ENCODE measurements at places on chromosomes 1 and 21. TPM values are rescaled to one million over a fixed set of nuclear protein-coding genes. Genes with fewer than 3 reads are reported as not detected.

GRCh38 chr1:15848143-15848928, 829 bp downstream of the SPEN start:
- peak; percentile 25 for DNase-seq

GRCh38 chr21:43934116-43934515, 69.1 kb downstream of the AGPAT3 start:
- DNase-seq: no peak

DNA sequence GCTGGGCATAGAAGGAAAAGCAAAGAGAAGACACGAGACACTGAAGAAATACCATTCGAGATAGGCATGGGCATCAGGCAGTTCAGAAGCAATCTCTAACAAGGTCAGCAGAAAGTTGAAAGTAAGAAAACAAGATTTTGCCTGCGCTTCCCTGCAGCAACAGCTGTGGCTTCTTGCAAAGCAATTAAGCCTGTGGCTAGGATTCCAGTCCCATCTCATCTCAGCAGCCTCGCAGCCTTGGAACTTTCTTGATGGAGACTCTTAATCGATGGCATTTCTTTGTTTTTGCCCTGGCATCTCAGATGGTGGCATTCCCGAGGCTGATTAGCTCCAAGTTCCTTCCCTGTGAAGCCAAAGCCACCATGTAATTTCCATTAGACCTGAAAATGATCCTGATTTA, 64.6 kb upstream of the SPAG17 start:
- no peak for DNase-seq

DNA sequence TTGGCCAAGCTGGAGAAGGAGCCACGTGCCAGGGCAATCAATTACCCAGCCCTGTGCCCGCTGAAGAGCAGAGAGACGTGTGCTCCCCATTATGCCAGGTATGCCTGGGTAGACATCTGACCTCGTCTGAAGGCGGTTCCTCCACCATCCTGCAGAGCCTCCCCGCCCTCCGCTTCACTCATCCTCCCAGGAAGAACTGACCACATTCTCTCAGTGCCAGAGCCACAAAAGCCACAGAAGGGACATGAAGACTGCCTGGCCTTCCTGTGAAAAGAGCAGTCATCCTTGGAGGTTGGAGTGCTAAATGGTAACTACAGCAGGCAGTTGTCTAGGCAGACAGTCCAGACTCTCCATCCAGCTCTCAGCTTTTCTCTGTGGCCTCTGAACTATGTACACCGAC, 12.0 kb downstream of the SYT2 start:
- peak; percentile 9 for DNase-seq

DNA sequence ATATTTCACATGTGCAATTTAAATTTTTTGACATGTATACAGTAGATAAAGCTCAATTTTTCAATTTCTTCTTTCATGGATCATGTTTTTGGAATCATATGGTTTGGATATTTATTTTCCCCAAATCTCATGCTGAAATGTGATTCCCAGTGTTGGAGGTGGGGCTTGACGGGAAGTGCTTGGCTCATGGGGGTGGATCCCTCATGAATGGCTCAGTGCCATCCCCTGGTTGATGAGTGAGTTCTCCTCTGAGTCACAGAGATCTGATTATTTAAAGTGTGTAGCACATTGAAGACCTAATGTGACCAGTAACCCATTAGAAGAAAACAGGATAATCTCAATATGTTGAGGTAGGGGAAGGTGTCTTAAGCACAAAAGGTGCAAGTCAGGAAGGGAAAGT, 9.1 kb upstream of the IFI16 start:
- DNase-seq: peak; percentile 82

DNA sequence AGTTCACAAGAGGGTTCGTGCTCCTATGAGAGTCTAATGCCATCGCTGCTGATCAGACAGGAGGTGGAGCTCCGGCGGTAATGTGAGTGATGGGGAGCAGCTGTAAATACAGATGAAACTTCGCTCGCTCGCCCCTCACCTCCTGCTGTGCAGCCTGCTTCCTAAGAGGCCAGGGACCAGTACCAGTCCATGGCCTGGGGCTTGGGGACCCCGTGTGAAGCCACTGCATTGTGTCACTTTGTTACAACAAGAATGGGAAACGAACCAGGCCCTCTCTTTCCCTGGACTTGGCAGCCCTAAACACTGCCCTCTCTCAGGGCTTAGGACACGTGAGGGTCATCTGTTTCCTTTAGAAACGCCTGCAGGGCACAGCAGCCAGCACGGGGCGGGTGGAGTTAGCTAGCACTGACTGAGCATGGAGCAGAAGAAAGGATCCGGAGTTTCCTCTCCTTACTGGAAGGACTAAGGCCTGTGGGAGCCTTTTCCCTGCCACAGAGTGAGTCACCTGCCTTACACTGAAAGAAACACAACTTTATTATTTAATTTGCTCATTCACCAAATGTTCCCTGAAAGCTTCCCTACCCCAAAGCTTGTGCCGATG, 185.2 kb upstream of the TMEM51 start:
- peak; percentile 90 for DNase-seq

DNA sequence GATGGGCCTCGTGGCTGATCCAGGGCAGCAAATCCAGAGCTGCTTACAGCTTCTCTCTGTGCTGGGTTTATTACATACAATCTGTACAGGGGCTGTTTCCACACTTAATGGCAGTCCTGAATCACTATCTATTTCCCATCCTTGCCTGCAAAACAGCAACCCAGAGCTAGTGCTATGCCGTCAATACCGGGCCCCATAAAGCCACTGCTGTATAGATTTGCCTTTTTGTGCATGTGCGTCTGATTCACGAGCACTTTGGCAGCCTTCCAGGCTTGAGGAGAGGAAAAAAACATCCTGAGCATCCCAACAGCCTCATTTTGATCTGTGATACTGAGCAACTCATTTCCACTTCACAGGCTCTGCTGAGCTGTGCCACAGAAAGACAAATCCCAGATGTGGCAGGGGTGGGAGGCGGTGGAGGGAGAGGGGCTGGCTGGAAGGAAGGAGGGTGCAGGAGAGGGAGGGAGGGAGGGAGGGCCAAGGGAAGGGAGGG, 65.2 kb upstream of the TARBP1 start:
- peak; percentile 77 for DNase-seq

GRCh38 chr1:204475656-204476432, 18.8 kb downstream of the PIK3C2B start:
- DNase-seq: no peak

The TFF3 gene
- not detected for total RNA-seq

GRCh38 chr1:117570988-117571409, 34.8 kb upstream of the TENT5C start:
- DNase-seq: no peak

The AIRE gene
- total RNA-seq: not detected

DNA sequence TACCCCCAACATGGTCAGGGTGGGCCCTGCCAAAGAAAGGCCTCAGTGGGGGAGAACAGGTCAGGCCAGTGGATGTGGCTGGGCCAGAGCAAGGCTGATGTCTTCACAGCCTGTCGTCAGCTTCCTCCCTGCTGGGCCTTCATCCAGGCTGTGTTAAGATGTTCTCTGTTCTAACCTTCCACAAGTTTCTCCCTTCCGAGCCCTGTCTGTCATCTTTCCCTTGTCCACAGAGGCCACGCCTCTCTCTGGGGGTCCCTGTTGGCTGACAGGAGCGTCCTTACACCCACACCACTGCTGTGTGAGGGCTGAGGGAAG, 36.2 kb downstream of the SIM2 start:
- no peak for DNase-seq

- peak; percentile 88 for DNase-seq
Observed at GRCh38 chr21:17454315-17455027, 58.4 kb upstream of the CXADR start.

DNA sequence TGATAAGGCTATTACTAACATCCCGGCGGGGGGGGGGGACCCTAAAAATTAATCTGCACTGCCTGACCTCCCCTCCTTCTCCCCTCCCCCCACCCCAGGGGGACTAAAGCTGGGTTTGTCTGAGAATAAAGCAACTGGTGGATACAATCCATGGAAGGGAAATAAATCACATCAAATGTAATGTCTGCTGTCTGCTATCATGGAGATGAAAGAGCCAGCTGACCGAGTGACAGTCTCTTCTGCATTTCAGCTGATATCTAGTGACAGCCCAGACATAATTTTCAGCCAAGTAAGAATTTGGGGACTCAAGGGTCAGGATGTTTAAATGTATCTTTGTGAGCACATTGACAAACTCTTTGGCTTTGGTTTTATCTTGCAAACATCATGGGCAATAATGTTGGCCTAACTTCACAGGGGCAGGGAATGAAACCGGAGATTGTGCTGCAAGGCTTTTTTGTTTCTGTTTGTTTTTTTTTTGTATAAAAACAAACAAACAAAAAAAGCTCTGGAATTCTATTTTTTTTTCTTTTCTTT, 44.7 kb downstream of the HTR6 start:
- DNase-seq: no peak

The S100A7A gene
- total RNA-seq: not detected

DNA sequence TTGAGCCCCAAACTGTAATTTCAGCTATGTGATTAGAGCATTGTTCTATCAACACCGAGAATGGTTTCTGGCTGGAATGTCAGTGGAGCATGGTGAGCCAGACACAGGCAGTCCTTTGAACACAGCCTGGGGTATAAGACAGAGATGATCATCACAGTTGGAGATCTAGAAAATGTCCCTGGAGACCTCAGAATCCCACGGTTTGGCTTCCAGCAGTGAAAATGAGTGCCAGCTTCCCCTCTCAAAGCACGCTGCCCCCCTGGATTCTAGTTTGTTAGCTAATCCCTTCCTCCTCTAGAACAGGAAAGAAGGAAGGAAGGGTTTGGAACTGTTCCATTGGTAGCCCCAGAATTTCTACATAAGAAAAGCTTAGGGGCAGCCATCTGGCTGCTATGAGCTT, 59.9 kb upstream of the JAK1 start:
- no peak for DNase-seq

DNA sequence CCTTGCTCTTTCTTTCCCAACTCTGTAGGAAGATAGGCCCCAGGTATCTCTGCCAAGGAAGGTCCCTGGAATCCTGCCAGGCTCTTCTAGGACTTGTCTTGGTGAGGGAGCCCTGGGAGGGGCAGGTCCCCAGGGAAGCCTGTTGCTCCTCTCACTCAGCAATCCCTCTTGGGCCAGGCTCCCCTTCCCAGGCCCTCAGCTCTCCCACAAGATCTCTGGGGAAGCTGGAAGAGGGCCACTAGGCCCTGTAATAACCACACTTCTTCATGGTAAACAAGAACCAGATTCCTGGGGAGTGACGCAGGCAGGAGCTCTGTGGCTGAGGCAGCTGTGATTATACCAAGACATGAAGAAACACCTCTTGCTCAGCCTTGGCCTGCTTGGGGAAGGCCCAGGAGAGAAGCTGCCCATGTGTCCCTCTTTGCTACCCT, 9.9 kb upstream of the MAPKAPK2 start:
- peak; percentile 95 for DNase-seq

- no peak for DNase-seq
Observed at GRCh38 chr1:24932284-24932683, 2.2 kb upstream of the RUNX3 start.

- peak; percentile 48 for DNase-seq
Observed at GRCh38 chr21:31509194-31510017, 150.1 kb upstream of the SOD1 start.

DNA sequence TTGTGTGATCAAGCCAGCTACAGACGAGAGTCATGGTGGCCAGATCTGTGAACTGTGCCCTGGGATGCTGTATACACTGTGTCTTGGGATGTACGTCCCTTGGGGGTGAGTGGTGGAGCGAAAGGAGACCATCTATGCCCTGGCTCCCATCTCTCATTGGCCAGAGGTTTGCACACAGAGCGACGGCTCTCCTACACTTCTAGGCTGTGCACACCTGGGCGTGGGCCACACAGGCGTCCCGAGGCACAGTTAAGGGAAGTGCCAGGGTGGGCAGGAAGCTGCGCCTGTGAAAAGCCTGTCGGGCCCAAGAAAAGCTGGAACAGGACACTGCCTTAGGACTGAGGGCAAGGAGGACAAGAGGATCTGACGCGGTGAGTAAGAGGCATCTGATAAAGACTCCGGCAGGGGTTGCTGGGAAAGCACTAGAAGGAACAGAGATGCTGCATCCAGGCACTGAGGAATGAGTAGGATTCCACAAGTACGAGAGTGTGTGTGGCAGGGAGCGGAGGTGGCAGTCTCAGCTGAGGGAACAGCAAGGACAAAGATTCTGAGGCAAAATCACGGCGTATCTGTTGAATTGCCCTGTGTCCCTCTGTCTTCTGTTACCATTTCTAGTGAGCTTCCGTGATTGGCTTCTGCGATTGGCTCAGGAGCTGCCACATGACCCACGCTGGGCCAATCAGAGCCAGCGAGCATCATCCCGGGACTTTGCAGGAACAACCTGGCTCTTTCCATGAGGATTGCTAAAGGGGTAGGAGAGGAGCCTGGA, 67.9 kb upstream of the ZBTB40 start:
- DNase-seq: no peak

- DNase-seq: no peak
Observed at GRCh38 chr1:89578946-89579684, 53.8 kb upstream of the LRRC8C start.

The GPN2 gene
- total RNA-seq: 48.3 TPM

- no peak for DNase-seq
Observed at GRCh38 chr1:13867603-13868002, 167.6 kb downstream of the PRDM2 start.

The SLC45A3 gene
- 1.7 TPM for total RNA-seq

DNA sequence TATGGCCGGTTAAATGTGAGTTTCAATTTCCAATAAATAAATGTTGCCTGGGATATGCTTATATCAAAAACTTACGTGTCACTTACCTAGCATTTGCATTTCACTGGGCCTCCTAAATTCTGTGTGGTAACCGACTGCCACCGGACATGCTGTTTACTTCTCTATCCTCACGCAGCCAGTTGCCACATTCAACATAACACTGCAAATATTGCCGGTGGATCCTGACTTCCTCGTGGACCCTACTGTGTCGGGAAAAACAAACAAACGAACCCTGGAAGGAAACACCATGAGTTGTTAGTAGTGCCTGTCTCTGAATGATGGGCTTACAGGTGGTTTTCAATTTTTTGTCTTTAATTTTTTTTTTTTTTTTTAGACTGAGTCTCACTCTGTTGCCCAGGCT, 54.1 kb downstream of the RIPK4 start:
- DNase-seq: no peak

The CR1L gene
- not detected for total RNA-seq

- DNase-seq: no peak
Observed at GRCh38 chr1:65112811-65113210, 35.2 kb upstream of the AK4 start.

DNA sequence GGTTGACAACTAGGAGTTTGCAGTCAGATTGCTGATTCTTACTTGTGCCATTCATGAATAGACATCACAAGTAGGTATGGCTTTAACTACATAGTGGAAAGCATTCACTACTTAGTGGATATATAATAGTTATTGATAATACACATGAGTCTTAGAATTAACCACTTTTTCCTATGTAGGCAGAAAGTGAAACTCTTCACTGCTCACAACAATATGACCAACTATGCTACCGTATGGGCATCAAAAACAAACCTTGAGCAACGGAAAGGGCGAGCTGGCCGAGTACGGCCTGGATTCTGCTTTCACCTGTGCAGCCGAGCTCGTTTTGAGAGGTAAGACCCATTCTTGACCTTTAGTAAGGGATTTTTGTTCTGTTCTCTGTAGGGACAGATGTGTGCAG, 38.7 kb downstream of the DHX9 start:
- DNase-seq: no peak

The TIAM1 gene
- total RNA-seq: 11.1 TPM

The CFAP74 gene
- total RNA-seq: 0.07 TPM

The GPR137B gene
- total RNA-seq: 24.7 TPM

The GPR52 gene
- total RNA-seq: 3.2 TPM

The DCST1 gene
- total RNA-seq: not detected

All from mammary epithelial cell (primary cell).